ENCODE measurements at places on chromosomes 1 and 21.

- DNase-seq = no peak
Observed at GRCh38 chr1:74513411-74514300, 1.2 kb upstream of the LRRC53 start.

DNA sequence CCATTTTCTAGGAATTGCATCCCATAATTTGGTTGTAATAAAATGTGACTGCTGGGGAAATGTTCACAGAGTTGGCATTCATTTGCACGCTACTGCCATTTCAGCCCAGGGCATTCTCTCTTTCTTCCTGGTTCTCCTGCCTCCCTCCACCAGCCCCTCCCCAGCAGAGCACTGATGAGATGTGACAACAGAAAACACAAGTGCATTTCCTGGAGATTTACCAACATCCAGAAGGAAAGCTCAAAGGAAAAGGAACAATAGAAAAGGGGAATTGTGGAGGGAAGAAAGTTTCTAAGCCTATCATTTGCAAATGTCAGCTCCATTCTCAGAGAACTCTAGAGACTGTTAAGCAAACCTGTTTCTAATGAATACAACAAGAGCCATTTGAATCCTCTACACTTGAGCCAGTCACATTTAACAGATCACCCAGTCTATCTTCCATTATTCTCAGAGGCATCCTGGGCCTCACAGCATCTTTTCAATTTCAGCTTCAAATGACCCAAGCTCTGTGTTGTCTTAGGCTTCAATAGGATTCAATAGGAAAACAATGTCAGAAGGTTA is 395.6 kb upstream of the PBX1 start:
- DNase-seq = no peak

DNA sequence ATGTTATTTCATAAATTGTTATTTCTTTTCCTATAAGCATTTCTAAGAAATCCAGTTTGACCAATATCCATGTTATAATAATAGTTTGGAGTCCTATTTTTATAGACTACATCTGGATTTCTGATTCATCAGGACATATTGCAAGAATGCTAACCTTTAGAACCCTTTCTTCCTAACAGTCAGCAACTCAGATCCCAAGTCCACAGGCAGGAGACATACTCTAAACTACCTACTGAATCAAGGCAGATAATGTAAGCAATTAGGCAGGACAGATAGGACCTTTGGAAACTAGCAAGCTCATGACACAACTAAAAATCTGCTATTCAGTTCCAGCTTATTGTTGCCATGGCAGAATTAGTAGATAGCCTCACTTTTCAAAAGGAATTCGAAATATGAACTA is 104.1 kb downstream of the DENND1B start:
- no peak for DNase-seq

DNA sequence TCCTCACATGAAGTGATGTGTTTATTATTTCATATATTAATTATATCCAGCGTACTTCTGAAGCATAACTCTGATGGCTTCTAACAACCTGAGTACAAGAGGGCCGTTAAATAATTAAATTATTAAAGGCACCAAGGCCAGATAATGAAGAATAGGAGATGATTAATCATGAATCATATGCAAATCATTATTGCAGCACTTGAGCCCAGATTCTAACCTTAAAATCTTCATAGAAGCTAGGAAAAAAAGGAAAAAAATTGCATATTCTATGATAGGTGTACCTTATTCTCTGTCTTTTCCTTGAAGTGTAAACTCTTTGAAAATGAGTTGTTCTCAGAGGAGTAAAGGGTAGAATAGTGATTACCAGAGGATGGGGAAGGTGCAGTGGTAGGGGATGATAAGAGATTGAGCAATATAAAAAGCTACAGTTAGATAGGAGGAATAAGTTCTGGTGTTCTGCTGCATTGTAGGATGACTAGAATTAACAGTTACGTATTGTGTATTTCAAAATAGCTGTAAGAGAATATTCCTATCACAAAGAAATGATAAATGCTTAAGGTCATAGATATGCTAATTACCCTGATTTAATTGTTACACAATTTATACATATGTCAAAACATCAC is 51.1 kb downstream of the SWT1 start:
- no peak for DNase-seq

Measured in left renal pelvis (tissue), 4 donors.